ENCODE measurements at places on chromosomes 1 and 21.

DNA sequence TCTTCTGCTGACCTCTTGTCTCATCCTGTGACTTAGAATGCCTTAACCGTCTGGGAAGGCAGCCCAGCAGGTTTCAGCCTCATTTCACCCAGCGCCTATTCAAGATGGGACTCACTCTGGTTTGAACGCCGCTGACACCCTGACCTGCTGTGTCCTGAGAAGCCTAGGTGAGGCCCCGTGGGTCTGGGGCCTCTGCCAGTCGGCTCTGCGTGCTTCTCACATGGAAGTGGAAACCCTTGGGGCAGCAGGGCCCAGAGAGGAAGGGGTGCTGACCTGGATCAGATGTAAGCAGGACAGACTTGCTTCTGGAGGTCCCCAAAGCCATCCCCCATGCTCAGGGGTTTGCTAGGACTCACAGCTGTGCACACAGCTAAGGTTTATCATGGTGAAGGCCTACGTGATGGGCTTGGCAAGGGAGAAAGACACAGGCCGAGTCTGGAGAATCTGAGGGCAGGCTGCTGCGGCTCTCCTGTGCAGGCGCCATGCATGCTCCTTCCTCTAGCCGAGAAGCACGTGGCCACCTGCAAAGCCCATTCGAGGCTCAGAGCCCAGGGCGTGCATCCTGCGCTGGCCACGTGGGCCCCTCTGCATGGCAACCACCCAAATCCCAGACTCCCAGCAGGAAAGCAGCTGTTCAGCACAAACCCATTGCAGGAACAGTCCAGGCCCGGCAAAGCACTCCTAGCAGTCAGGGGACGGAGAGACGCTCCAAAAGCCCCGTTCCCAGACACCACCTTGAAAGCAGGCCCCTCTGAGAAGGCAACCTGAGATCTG lies 3.8 kb downstream of the TRPM2 start:
- DNase-seq, result no peak
- H3K4me1 ChIP-seq, result peaks cover 20% of the 10 kb centered on the region
- no peaks in the 10 kb centered on the region for H3K27me3 ChIP-seq
- no peak overlapping the region for H3K4me3 ChIP-seq

DNA sequence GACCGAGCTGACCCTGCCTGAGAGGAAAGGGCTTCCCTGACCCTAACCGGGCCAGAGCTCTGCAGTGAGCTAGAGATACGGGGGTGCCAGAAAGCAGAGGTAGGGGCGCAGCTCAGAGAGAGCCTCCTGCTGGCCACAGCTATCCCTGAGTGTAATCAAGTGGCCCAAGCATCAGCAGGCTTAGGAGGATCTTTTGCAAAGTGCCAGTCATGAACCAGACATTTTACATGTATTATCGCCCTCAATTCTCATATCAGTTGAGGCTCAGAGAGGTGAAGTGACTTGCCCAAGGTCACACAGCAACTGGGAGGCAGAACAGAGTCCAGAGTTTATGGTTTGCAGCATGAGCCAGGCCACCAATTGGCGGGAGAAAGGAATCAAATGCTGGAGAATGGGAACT lies 7.0 kb upstream of the ID3 start:
- DNase-seq, result no peak
- peaks cover 4% of the 10 kb centered on the region for H3K36me3 ChIP-seq
- no peak overlapping the region for H3K4me3 ChIP-seq
- peaks cover 7% of the 10 kb centered on the region for H3K4me1 ChIP-seq

GRCh38 chr1:150521196-150521968 lies 5.8 kb downstream of the FALEC start:
- peaks cover 2% of the 10 kb centered on the region for H3K4me1 ChIP-seq
- H3K4me3 ChIP-seq, result no peak overlapping the region
- no peaks in the 10 kb centered on the region for H3K27me3 ChIP-seq
- DNase-seq, result no peak
- H3K36me3 ChIP-seq, result peaks cover 7% of the 10 kb centered on the region

DNA sequence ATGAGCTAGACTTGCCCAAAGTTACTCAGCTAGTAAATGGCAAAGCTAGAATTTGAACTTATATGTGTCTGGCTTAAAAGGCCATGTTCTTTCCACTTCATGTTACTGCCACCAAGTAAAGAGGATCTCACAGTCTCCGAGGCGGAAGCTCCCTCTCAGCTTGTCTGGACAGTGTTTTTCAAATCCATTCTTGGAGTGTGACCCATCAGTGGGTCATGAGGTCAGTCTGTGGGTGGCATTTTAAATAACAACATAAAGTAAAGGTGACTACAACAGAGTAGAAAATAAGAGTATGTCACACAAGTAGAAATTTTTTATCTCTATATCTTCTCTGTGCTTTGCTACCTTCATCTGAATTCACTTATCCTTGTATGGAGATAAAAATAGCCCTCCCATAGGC lies 3.2 kb upstream of the HMGB4 start:
- H3K27me3 ChIP-seq, result peaks cover 37% of the 10 kb centered on the region
- H3K4me1 ChIP-seq, result no peaks in the 10 kb centered on the region
- DNase-seq, result no peak
- no peak overlapping the region for H3K4me3 ChIP-seq
- no peaks in the 10 kb centered on the region for H3K36me3 ChIP-seq

- H3K27ac ChIP-seq, result peak overlapping the region; percentile 26
- H3K27me3 ChIP-seq, result peaks cover 22% of the 10 kb centered on the region
- H3K4me1 ChIP-seq, result peaks cover 10% of the 10 kb centered on the region
- DNase-seq, result no peak
Measured at GRCh38 chr1:211933946-211934714, 101.2 kb downstream of the INTS7 start.

- peaks cover 13% of the 10 kb centered on the region for H3K4me1 ChIP-seq
- no peak for DNase-seq
- no peaks in the 10 kb centered on the region for H3K36me3 ChIP-seq
Measured at GRCh38 chr1:208242146-208242545, 2.0 kb downstream of the PLXNA2 start.

GRCh38 chr1:16073490-16074119 lies at the start of gene FAM131C:
Gene FAM131C (minus strand): TSS chr1:16073651. CDS start chr1:16073442, 209 bp downstream.
- peaks cover 7% of the 10 kb centered on the region for H3K36me3 ChIP-seq
- H3K27ac ChIP-seq, result no peak within 1 kb of the TSS
- H3K4me3 ChIP-seq, result peak within 1 kb of the TSS; percentile 63
- peaks cover 19% of the 10 kb centered on the region for H3K27me3 ChIP-seq

- H3K4me3 ChIP-seq, result no peak overlapping the region
- DNase-seq, result no peak
- no peak overlapping the region for H3K27ac ChIP-seq
- H3K36me3 ChIP-seq, result no peaks in the 10 kb centered on the region
Measured at GRCh38 chr1:53255031-53255430, 16.7 kb upstream of the MAGOH start.

GRCh38 chr21:26679284-26679683 lies 106.2 kb upstream of the CYYR1 start:
- H3K27ac ChIP-seq, result no peak overlapping the region
- no peaks in the 10 kb centered on the region for H3K4me1 ChIP-seq
- H3K4me3 ChIP-seq, result no peak overlapping the region
- no peak for DNase-seq
- no peaks in the 10 kb centered on the region for H3K27me3 ChIP-seq

- H3K36me3 ChIP-seq, result no peaks in the 10 kb centered on the region
- peaks cover 36% of the 10 kb centered on the region for H3K27me3 ChIP-seq
- no peaks in the 10 kb centered on the region for H3K4me1 ChIP-seq
- no peak overlapping the region for H3K4me3 ChIP-seq
- DNase-seq, result no peak
Measured at GRCh38 chr1:22932803-22933470, 39.7 kb downstream of the LACTBL1 start.

DNA sequence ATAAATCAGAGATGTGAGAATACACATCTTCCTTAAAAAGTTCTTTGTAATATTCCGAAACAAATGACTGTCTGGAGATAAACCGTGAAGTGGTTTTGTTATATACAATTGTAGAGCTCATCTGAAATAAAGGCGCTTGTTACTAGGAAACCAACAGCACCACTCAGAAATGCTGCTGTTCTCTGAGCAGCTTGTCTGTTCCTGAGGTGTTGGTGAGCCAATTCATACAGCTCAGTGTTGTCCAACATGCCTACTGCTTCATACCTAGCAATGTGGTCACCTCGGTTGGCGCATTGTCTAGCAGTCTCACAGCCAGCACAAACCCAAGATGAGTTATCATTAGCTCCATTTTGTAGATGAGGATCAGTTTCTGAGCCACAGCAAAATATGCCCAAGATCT lies 44.4 kb downstream of the GFI1 start:
- H3K27ac ChIP-seq, result no peak overlapping the region
- H3K4me1 ChIP-seq, result peaks cover 6% of the 10 kb centered on the region
- no peak overlapping the region for H3K4me3 ChIP-seq
- no peak for DNase-seq
- no peaks in the 10 kb centered on the region for H3K27me3 ChIP-seq

DNA sequence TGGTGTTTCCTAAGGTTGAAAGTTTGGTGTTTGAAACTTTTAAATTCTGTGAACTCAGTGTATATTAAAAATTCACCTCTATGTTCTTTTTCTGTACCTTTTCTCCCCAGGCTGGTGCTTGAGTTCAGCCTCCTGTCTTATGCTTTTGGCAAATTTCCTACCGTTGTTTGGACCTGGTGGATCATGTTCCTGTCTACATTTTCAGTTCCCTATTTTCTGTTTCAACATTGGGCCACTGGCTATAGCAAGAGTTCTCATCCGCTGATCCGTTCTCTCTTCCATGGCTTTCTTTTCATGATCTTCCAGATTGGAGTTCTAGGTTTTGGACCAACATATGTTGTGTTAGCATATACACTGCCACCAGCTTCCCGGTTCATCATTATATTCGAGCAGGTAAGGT lies 24.9 kb upstream of the AXDND1 start:
- no peaks in the 10 kb centered on the region for H3K27me3 ChIP-seq
- H3K27ac ChIP-seq, result no peak overlapping the region
- peaks cover 65% of the 10 kb centered on the region for H3K36me3 ChIP-seq
- no peak for DNase-seq
- H3K4me3 ChIP-seq, result no peak overlapping the region

- H3K27ac ChIP-seq, result peak overlapping the region; percentile 54
- DNase-seq, result peak; percentile 76
- peak overlapping the region; percentile 71 for H3K4me3 ChIP-seq
- peaks cover 14% of the 10 kb centered on the region for H3K4me1 ChIP-seq
- H3K27me3 ChIP-seq, result peaks cover 24% of the 10 kb centered on the region
- peaks cover 24% of the 10 kb centered on the region for H3K36me3 ChIP-seq
Measured at GRCh38 chr1:201481761-201482493, 12.9 kb upstream of the PHLDA3 start.

DNA sequence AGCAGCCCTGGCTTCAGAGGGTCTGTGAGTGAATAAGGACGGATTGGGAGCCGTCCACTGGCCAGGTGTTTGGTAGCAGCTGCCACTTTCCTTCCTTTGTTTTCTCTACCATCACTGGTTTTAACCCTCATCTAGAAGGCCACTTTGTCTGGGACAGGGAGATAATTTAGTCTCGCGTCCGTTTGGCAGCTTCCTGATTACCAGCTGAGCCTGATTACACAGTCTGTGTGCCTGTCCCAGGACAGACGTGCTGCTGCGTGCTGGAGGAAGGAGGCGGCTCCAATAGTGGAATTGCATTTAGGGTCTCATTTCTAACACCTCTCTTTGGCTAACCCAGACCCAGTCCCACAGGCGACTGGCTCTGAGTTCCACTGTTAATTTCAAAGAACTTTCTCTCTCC lies 24.6 kb upstream of the CASQ2 start:
- H3K27ac ChIP-seq, result no peak overlapping the region
- peaks cover 46% of the 10 kb centered on the region for H3K27me3 ChIP-seq
- no peak for DNase-seq
- no peaks in the 10 kb centered on the region for H3K4me1 ChIP-seq
- no peaks in the 10 kb centered on the region for H3K36me3 ChIP-seq
- no peak overlapping the region for H3K4me3 ChIP-seq

GRCh38 chr1:32393832-32394140 lies 455 bp downstream of the BSDC1 start:
- H3K36me3 ChIP-seq, result peaks cover 17% of the 10 kb centered on the region
- peaks cover 12% of the 10 kb centered on the region for H3K4me1 ChIP-seq
- DNase-seq, result no peak
- no peaks in the 10 kb centered on the region for H3K27me3 ChIP-seq

DNA sequence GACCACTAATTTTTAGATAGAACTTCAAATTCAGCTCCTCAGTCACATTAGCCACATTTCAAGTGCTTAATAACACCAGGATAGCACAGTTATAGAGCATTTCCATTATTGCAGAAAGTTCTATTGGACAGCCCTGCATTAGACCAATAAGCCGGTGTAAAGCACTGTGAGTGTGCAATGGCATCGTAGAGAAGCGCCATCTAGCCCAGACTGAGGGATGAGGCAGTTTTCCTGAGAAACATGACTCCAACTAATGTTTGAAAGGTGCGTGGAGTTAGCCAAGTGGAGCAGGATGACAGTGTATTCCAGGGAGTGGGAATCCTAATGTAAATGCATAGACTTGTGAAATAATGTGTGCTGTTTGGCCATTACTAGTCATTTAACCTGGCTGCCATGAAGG lies 7.7 kb downstream of the RPE65 start:
- no peak overlapping the region for H3K4me3 ChIP-seq
- DNase-seq, result no peak
- H3K27ac ChIP-seq, result no peak overlapping the region
- H3K36me3 ChIP-seq, result no peaks in the 10 kb centered on the region
